ENCODE measurements at places on chromosomes 6 and 20. TPM values are rescaled to one million over a fixed set of nuclear protein-coding genes. Genes with fewer than 3 reads are reported as not detected.

CFB gene
- total RNA-seq: 7.9 TPM

WFDC5 gene
- 0.33 TPM for total RNA-seq

SMOC2 gene
- total RNA-seq: not detected

CLIC5 gene
- total RNA-seq: not detected

PRRC2A gene
- 66.5 TPM for total RNA-seq

KIAA1755 gene
- total RNA-seq: 0.83 TPM

TBC1D32 gene
- total RNA-seq: 7.9 TPM

RBM39 gene
- total RNA-seq: 344 TPM
